ENCODE measurements at places on chromosomes 3 and 15. TPM values are rescaled to one million over a fixed set of nuclear protein-coding genes. Genes with fewer than 3 reads are reported as not detected.

The GOLGA6A gene
- total RNA-seq, result not detected

The ADGRG7 gene
- not detected for total RNA-seq

The MYEF2 gene
- 4.5 TPM for total RNA-seq

The TNFSF10 gene
- 37.7 TPM for total RNA-seq

The PPIP5K1 gene
- 50.0 TPM for total RNA-seq

The AGBL1 gene
- total RNA-seq, result not detected

The PLA2G4E gene
- total RNA-seq, result 5.1 TPM

The GPR15 gene
- total RNA-seq, result not detected

The SUCNR1 gene
- total RNA-seq, result not detected

The ZIC1 gene
- not detected for total RNA-seq

The HACL1 gene
- 14.3 TPM for total RNA-seq

The FGF12 gene
- 0.14 TPM for total RNA-seq

The EBLN2 gene
- 1.2 TPM for total RNA-seq
